Adrenal gland (tissue), 19 donors: ENCODE measurements at places on chromosomes 6 and 20. TPM values are rescaled to one million over a fixed set of nuclear protein-coding genes. Genes with fewer than 3 reads are reported as not detected.

- DNase-seq = no peak
These were observed 504.0 kb upstream of the PTCHD4 start for GRCh38 chr6:48615041-48615440.

DNA sequence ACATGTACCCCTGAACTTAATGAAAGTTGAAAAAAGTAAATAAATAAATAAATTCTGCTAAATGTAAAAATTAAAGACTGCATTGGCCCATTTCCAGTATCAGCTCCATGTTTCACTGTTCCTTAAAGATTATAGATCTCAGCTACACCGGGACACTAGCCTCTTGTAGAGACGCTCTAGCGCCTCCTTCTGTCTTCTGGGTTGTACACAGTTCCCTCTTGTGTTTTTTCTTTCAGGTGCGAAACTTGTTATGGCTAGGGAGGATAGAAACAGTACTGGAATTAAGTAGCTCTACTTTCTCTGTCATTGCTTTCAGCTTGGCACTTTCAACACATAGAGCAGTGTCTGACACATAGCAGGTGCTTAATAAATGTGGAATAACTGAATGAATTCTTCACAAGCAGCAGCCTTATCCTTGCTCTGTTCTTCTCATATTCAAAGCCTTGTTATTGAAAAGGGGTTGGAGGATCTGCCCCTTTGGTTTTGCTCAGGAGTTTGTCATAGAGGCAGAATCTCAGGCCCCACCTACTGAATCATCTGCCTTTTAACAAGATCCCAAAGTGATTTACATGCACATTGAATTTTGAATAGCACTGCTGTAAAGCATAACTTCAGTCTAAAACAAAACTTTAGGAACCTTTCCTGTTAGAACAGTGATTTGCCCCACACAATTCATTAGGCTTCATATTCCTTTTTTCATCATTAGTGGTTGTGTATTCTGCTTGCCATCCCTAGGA, 92.3 kb downstream of the FIG4 start:
- no peak for DNase-seq

- no peak for DNase-seq
These were observed 40.3 kb upstream of the OGFRL1 start for GRCh38 chr6:71248306-71248765.

Gene BLOC1S5
- 27.7 TPM for total RNA-seq

Gene SIRPD
- not detected for total RNA-seq

- DNase-seq = no peak
These were observed 331.3 kb upstream of the DEFB112 start for GRCh38 chr6:50381099-50381415.

GRCh38 chr20:4169360-4170190, 154.2 kb upstream of the RNF24 start:
- DNase-seq = no peak

DNA sequence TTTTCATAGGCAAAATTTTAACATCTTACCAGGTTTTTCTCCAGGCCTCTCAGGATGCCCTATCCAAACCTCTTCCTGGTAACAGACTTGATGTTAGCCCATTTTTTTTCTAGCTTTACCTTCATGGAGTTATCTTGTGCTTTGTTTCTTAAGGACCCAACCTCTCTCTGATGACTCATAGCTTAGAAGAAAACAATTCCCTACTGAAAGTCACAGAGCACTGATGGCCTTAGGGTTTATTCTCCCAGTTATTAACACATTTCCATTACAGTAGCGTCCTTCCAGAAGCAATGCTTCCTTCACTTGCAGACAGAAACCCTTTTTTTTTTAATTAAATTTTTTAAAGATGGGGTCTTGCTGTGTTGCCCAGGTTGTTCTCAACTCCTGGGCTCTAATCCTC, 79.4 kb downstream of the IYD start:
- DNase-seq = no peak

DNA sequence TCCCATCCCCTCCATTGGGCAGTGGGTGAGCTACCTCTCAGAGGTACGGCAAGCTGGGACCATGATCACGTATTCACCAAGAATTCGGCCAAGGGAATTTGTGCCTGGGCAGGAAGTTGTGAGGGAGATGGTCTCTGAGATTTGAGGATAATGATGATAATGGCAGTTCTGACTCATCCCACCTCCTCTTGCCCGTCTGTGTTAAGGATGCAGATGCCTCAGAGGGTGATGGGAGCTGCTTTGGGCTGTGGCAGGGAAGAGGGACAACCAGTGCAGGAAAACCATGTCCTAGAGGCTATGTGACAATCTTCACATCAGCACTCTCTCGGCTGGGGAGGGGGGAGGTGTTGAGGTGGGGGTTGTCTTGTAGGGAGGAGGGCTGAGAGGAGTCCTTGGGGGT, 4.3 kb downstream of the TGM6 start:
- no peak for DNase-seq

DNA sequence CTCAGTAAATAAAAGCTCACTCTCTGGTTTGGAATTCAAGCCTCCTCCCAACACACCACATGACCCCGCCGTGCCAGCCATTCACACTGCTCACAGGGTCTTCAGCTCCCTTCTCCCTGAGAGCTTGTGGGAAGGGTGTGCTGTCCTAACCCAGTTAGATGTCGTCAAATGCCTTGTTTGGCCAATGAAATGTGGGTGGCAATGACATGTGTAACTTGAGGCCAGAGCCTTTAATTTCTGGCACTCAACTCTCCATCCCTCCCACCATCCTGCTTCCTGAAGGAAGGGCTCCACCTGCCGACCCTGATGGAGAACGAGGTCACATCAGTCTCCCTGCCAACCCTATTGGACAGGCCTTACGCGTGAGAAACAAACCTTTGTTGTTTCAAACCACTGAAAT, 224.5 kb upstream of the AGPAT4 start:
- peak; percentile 15 for DNase-seq

Gene NCOA5
- total RNA-seq = 28.0 TPM

Gene FOXS1
- 0.88 TPM for total RNA-seq

Gene SLC35D3
- total RNA-seq = 0.12 TPM

Gene GCNT2
- total RNA-seq = 3.2 TPM

Gene ADAM33
- 1.6 TPM for total RNA-seq

DNA sequence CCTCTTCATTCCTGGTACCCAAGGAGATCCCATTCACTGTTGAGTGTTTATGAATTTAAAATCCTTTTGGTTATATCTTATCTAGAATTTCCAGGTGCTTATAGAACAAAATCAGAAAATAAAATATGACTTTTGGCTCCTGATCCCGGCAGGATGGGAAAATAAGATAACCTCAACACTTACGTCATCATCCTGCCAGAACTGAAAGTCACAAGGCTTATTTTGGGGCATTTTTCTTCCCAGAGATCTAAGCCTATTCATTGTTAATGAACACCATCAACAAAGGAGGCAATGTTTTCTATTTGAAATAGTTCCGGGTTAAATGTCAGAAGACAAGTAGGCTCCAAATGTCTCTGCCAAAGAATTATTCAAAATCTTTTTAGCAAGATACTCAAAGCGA, 580.6 kb downstream of the TFAP2A start:
- DNase-seq = no peak

Gene PREP
- 34.6 TPM for total RNA-seq

Gene BTBD9
- 19.5 TPM for total RNA-seq

- DNase-seq = no peak
These were observed at the start of gene OR2B2 for GRCh38 chr6:27911956-27912446. OR2B2 (minus strand) TSS chr6:27912396; CDS start chr6:27912319, 77 bp downstream.

Gene OXT
- 0.83 TPM for total RNA-seq

GRCh38 chr6:89763550-89763949, 56.0 kb downstream of the MDN1 start:
- DNase-seq = no peak

DNA sequence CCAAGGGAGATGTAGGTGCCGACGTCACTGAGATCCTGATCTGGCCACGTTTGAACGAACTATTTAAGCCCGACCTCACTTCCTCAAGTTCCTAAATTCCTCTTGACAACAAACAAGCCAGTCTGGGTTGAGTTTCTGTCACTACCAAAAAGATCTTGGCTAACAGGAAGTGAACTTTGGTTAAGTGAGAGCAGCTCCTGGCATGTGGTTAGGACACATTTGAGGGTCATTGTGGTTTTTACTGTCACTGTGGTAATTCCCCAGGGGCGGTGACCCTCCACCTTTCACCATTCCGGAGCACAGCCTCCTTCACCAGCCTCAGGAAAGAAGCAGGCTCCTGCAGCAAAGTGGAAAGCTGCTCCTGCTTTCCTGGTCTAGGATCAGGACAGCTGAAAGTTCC, 43.1 kb upstream of the ZNF831 start:
- DNase-seq = no peak

GRCh38 chr6:136873748-136874147, 48.4 kb upstream of the SLC35D3 start:
- DNase-seq = no peak

GRCh38 chr6:117022774-117023173, 145.7 kb downstream of the RFX6 start:
- no peak for DNase-seq

DNA sequence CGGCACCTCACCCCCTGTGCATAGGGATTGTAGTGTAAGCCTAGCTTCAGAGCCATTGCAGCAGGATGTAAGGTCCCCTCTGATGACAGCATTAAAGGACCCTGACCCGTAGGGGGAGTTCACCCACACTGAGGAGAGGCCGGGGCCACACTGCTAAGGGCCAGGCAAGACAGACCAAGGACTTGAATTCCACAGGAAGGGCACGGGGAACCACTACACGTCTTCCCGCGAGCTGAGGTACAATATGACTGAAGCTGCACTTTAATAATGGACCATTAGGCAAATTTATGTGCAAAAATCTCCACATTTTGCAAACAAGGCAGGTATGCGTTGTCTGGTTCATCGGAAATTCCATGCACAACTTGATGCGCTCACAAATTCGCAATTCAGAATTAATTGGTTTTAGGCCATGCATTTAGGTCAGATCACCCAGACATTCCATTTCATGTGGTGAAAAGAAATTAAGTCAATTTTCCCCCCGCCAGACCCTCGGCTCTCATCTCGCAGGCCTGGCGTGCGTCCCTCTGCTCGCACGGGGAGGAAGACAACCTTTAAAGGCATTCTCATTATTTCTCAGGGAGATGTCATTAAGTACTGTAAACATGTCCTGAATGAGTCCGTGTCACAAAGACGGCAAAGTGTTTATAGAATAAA, 111.8 kb downstream of the FOXA2 start:
- DNase-seq = no peak

Gene ENTPD6
- total RNA-seq = 118 TPM

DNA sequence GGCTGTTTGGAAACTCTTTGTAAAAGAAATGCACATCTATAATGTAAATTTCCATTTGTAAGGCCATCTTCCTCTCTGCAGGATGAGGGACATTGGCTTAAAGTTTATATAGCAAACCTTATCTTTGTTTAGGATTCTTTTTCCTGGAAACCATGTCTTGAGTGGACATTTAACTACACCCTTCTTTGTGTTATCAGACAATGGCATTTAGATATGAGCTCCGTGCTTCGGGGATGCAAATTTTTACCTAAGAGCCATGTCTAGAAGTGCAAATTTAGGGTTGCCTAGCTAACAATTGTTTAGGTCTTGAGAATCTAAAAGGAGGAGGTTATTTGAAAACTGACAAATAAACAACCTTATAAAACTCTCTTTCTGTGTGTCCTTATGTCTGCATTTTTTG, 623.8 kb downstream of the MMUT start:
- DNase-seq = no peak

Gene KIF25
- not detected for total RNA-seq

DNA sequence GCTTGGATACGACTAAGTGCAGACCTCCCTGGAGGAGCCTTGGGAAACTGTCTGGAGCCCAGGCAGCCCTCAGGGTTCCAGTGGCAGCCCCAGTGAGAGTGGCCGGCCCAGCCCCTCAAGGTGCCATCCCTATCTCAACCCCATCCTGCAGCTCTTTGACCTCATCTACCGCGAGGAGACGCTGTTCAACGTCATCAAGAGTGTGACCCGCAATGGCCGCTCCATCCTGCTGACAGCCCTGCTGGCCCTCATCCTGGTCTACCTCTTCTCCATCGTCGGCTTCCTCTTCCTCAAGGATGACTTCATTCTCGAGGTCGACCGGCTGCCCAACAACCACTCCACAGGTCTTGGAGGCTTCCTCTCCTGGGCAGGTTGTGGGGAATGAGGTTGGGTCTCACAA, 20.7 kb downstream of the UQCC2 start:
- DNase-seq = no peak

DNA sequence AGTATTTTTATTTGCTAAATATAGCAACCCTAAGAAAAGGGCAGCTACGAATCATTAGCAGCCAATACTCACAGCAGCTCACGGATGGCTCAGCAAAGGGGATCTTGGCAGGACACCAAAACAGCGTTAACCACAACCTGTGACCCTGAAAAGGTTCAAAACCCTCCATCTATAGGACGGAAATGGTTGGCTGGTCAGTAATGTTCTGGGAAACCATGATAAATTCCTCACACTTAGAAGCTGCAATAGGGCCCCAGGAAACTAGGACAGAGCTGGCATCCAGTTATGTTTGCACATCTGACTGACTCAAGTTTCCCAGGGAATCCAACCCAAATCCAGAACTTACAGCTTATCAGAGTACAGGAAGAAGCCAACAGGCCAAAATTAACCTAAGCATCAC, 30.9 kb upstream of the PTPRT start:
- DNase-seq = no peak

- no peak for DNase-seq
These were observed 3.8 kb downstream of the PEX7 start for GRCh38 chr6:136826216-136826615.

DNA sequence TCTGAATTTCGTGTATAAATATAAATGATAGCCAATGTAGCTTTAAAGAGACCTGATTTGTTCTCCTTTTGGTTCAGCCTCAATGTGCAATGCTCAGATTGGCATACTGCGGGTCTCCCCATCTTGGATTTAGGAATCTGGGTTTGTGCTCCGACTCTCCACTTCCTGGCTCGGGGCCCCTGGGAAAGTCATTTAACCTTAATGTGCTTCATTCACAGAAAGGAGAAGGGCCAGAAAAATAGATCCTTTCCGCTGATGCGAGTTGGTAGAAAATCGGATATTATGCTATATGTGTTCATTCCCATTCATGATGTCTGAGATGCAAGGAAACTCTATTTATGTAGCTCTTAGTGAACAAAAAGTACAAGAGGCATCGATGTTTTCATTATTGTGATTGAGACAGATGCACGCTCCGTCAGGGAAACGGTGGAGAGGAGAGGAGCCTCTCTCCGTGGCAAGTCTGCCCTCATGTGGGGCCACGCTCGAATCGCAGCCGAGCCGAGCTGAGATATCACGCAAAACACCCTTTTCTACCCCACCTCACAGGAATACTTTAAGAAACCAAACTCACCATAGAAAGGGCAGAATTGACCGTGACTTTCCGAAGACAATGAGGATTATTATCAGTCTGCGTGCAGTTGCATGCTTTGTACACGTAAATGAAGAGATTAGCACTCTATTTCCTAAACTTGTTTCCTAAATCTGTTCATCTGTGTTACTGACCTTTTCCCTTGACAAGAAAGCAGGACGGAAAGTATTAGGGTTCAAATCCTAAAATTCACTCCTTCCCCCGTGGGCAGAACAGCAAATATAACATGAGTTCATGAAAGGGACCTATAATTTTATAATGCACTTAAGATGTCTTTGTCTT, 136.6 kb downstream of the COL9A1 start:
- DNase-seq = peak; percentile 57
